Peyer's patch (tissue), 4 donors: ENCODE measurements at places on chromosomes 2 and 18. TPM values are rescaled to one million over a fixed set of nuclear protein-coding genes. Genes with fewer than 3 reads are reported as not detected.

- no peaks in the 10 kb centered on the region for H3K36me3 ChIP-seq
- H3K27ac ChIP-seq, result no peak overlapping the region
- no peaks in the 10 kb centered on the region for H3K4me1 ChIP-seq
- no peak overlapping the region for H3K4me3 ChIP-seq
These were observed 394.7 kb downstream of the FBXO15 start for GRCh38 chr18:73752965-73753364.

Gene LBX2
- 6.8 TPM for total RNA-seq

DNA sequence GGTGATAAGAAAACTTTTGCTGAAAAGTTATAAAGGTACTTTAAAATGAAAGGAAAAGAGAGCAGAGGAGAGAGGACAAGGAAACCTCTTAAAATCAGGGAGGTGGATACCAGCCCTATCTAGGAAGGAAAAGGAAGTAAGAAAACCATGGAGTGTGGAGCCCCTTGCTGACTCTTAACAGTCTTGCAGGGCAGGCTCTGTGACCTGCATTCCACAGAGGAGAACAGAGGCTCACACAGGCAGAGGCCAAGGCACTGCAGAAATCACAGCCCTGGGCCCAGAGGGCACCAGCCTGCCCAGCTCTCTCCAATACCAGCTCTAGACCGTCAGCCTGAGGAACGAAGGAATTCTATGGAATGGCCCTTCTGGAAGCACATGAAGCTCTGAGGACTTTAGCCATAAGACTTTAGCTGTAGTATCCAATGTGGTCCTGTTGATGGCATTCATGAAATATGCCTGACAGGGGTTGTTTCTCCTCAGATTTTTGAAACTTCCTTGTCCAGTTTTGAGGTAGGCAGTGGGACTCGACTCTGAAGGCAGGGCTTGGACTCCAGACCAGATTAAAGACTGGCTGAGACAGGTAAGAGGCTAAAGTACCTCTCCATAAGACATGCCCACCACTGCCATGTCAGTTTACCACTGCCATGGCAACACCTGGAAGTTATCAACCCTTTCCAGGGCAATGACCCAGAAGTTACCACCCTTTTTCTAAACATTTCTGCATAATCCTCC is 216.3 kb downstream of the ANAPC1 start:
- H3K4me1 ChIP-seq, result peaks cover 8% of the 10 kb centered on the region
- no peaks in the 10 kb centered on the region for H3K36me3 ChIP-seq
- no peak overlapping the region for H3K4me3 ChIP-seq
- DNase-seq, result no peak
- no peaks in the 10 kb centered on the region for H3K27me3 ChIP-seq
- no peak overlapping the region for H3K27ac ChIP-seq

DNA sequence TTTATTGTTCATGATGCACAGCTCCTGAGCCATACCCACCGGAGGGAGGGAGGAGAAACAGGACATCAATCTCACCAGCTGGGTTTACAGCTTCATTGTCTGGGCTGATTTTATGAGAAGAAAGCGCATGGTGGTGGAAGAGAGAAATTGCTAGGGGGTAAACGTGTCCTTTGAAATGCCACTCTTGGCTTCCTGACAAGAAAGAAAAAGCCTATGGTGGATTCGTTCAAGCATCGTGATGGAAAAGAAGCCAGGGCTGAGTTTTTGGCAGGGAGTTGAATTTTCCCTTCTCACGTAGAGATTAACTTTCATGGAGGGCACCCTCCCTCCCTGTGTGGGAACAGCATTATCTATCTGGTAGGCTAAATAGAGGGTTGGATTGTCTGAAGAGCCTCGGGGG is 502.0 kb downstream of the SLC4A3 start:
- H3K36me3 ChIP-seq, result no peaks in the 10 kb centered on the region
- H3K4me3 ChIP-seq, result no peak overlapping the region
- no peak overlapping the region for H3K27ac ChIP-seq
- H3K27me3 ChIP-seq, result no peaks in the 10 kb centered on the region
- no peak for DNase-seq
- H3K4me1 ChIP-seq, result no peaks in the 10 kb centered on the region

Gene SLC5A7
- not detected for total RNA-seq

Gene SLC16A14
- total RNA-seq, result 0.47 TPM

DNA sequence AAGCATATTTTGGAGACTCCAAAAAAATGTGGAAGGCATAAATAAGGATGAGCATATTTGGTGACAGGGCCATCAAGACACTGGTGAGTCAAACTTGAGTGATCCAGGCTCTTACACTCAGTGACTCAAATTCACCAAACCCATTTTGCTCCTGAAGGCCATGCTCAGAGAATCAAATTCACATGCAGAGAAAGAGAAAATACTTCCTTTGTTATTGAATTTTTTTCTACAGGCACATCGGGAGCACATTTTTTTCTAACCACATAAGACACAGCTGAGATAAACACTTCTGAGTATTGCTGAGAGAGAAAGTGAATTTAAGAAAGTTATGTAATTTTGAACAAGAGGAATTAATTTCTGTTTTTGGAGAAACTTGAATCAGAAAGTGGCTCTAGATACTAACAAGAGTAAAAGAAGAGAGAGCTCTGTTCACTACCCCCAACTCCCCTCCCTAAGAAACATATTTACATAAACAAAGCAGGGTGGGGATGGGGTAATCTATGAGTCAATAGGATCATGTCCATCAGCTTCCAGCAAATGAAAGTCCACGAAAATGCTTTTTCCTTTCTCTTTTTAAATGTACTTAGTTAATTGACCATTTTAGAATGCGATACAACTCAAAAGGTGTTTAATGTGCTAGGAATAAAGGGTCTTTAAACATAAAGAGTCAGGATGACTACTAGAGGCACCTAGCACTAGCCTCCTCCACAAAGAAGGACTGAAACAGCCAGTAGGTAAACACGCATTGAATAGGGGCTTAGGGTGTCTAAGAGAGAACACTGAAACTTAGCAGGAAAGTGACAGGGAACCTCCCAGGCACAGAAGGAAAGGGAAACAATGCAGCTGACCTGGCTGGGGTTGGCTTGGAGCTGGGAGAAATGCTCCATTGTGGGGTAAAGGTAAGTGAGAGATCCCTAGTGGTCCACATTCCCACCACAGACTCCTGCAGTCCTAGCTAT is 152.3 kb downstream of the KCNE4 start:
- no peak for DNase-seq
- H3K27me3 ChIP-seq, result no peaks in the 10 kb centered on the region

DNA sequence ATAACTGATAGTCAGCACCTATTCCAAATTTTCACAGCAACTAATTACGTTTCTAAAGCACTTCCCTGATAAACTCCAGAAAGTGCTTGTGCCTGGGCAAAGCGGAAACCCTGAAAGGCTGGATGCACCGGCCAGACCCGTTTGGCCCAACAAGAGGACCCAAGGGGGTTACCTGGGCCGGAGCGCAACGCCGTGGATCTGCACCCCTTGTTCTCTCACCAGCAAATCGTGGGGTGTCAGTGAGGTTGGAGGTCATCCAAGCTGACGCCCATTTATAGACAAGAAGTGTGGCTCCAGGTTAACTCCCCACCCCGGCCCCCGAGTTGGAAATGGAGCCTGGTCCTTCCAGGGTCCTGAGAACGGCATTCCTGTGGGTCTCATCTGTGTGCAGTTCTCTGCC is 167.0 kb upstream of the HDAC4 start:
- no peaks in the 10 kb centered on the region for H3K36me3 ChIP-seq
- H3K27me3 ChIP-seq, result no peaks in the 10 kb centered on the region
- no peak for DNase-seq
- H3K4me3 ChIP-seq, result no peak overlapping the region

Gene RNF25
- total RNA-seq, result 23.7 TPM

Gene CPS1
- total RNA-seq, result 68.5 TPM

Gene CENPA
- not detected for total RNA-seq

DNA sequence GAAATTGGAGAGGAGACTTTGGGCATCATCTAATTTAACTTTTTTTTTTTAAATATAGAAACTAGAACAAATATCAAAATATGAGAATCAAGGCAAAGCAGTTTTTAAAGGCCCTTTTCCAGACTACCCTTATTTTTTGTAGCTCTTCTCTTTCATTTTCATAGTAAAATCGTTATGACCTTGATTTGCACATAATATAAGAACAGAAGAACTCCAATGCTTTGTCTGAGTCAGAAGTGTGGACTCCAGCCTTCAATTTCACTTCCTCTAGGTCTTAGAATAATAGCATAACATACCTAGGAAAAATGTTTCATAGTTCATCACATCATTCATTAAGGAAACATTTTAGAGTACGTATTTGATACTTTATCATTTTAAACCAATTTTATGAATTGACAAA is 74.4 kb downstream of the ANKRD12 start:
- no peaks in the 10 kb centered on the region for H3K27me3 ChIP-seq
- no peak for DNase-seq
- H3K4me3 ChIP-seq, result no peak overlapping the region

DNA sequence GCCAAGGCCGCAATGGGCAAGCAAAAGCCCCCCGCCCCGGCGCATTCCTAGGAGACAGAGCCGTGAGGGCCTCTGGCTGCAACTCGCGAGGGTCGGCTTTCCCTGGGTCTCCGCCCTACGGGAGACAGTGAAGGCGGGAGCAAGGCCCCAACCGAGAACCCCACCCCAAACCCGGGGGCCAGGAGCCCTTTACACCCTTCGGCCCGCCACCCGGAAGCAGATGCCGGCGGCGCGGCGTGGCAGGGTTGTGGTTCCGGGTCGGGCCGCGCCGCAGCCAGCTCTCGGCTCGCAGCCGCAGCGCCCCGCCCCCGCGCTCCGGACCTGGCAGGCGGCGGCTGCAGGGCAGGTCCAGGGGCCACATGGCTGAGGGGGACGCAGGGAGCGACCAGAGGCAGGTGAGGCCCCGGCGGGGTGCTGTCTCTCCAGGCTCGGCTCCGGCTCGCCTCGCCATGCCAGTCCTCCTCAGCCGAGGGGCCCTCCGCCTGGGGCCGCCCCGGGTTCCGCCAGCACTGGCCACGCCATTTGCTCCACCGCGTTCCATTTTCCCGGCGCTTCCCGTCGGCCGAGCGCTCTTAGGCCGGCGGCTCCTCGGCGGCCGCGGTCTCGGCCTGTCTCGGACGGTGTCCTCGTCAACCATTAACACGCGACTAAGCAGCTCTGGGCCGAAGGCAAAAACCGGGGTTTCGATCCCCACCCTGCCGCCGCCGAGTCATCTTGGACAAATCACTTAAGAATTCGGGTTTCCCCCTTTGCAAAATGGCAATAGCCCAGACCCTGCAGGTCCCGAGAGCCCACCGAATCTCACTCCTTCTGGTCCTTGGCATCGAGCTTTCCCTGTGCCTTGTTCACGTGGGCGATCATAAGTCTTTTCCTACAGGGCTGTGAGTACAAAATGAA is at the start of gene IMPACT:
TSS of gene IMPACT (plus strand) at position 273 of the 897 bp plus-strand sequence. CDS start at position 360, 87 bp downstream.
- peak within 1 kb of the TSS; percentile 84 for H3K4me3 ChIP-seq
- peaks cover 6% of the 10 kb centered on the region for H3K4me1 ChIP-seq
- peak; percentile 91 for DNase-seq
- H3K27me3 ChIP-seq, result no peaks in the 10 kb centered on the region

DNA sequence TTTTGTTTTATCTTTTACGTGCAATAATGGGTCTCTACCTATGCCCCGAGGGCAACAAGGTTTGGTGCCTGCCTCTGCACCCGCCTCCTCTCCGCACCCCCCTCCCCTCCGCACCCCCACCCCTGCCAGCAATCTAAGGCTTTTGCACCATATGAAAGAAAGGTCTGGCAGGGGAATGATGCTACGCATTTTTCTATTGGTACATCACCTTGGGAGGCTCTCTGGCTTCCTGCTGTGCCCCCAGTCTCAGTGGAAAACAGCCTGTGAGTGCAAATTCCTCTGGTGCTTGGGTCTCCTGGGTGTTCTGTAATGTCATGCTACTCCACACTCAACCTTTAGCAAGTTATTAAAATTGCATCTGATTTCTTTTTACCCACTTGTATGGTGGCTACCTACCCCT is 161.3 kb upstream of the SMAD7 start:
- H3K4me3 ChIP-seq, result no peak overlapping the region
- no peaks in the 10 kb centered on the region for H3K36me3 ChIP-seq
- no peak for DNase-seq
- H3K27me3 ChIP-seq, result no peaks in the 10 kb centered on the region
- no peak overlapping the region for H3K27ac ChIP-seq

Gene AMER3
- 0.13 TPM for total RNA-seq

DNA sequence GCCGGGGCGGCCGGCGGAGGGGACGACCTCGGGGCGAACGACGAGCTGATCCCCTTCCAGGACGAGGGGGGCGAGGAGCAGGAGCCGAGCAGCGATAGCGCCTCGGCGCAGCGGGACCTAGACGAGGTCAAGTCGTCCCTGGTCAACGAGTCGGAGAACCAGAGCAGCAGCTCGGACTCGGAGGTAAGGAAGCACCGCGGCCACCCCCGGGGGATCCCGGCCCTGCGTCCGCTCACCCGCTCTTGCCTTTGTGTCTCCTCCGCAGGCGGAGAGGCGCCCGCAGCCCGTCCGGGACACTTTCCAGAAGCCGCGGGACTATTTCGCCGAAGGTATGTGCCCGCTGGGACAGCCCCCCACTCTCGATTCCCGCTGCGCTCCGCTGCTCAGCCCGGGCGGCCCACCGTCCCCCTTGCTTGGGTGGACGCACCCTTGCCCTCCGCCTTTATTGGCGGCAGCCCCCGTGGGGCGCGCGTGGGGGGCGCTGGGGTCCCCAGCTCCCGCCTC is 611 bp downstream of the TCF7L1 start:
- H3K4me3 ChIP-seq, result peak overlapping the region; percentile 57
- no peaks in the 10 kb centered on the region for H3K36me3 ChIP-seq
- H3K4me1 ChIP-seq, result no peaks in the 10 kb centered on the region
- DNase-seq, result no peak

DNA sequence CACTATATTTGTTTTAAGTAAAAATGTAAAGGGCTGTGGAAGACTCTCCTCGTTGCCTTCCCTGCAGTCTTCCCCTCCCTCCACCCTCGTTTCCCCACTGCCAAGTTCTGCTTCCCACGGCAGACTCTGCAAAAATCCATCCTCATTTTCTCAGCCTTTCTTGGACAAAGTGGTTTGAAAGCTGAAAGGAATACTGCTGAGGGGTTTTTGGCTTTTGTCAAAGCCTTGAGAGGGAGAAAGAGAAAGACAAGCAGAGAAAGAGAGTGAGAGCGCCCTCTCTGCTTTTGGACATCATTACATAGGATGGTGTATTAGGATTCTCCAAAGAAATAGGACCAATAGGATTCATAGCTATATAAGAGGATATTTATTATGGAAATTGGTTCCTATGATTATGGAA is 455.9 kb upstream of the SOX11 start:
- H3K27ac ChIP-seq, result no peak overlapping the region
- H3K36me3 ChIP-seq, result no peaks in the 10 kb centered on the region
- no peaks in the 10 kb centered on the region for H3K4me1 ChIP-seq
- no peaks in the 10 kb centered on the region for H3K27me3 ChIP-seq
